ENCODE measurements at places on chromosomes 3 and 15. TPM values are rescaled to one million over a fixed set of nuclear protein-coding genes. Genes with fewer than 3 reads are reported as not detected.

DNA sequence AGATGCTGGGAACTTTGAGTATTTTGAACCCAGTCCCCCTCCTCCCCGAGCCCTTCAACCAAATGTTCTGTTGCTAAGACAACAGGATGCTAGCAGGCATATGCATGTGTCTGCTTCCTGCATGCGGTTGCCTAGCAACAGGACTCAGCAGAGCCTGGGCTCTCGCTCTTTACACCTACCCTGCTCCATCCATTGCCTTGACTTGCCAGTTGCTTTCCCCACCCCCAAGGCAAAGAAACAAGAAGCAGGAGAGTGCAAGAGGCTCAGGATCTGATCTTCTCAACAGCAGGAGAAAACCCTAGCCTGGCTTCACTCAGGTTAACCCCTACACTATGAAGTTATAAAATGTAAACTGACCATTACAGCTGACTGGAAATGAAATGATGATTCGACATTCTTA, 393.0 kb downstream of the IGSF11 start:
- DNase-seq, result peak; percentile 27

DNA sequence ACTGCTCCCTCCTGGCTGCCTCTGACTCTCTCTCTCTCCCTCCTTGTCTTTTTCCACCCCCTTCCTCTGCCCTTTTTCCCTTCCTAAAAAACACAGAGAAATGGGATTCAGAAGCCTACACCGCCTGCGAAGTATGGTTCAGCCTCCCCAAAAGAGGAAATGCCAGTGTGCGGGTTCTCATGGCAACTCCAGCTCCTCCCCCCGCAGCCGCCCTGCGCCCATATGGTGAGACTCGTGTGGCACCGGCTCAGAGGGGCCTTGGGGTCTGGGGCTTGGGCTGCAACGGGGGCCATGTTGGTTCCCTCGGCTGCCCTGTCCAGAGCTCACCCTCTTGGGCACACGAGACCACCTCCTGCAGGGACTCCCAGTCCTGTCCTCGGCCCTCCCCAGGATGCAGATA, 23.6 kb upstream of the LINGO1 start:
- no peak for DNase-seq

DNA sequence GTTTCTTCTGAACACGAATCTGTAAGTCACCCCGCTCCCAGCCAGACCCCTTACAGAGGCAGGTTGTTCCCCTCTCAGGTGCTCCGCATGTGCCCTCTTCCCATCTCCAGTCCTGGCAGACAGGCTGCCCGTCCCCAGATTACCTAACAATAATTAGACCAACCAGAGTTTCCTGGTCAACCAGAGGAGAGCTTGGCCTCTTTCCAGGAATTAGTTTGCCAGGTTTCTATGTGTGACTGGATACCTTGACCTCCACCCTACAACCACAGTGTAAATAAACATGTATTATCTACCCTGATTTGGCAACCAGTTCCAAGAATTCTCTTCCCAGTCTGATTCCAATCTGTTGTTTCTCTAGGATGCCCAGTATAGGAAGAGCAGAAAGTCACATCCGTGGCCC, 178.0 kb upstream of the UMPS start:
- no peak for DNase-seq

- DNase-seq, result no peak
Measured at GRCh38 chr3:71723452-71724170, 1.6 kb downstream of the EIF4E3 start.

DNA sequence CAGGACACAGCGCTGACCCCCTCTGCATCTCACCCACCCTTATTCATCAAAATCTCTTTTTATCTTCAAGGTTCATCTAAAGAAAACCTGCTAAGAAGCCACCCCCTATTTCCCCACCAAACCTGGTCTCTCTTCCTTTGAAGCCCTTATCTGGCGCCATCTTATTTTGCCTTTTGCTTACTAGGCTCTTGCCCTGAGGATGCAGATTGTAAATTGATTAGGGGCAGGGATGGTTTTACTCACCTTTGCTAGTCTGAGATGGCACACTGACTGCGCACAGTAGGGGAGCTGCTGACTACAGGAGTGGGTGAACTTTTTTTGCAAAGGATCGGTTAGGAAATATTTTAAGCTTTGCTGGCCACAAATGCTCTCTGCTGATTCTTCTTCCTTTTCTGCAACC, 78.9 kb upstream of the BHLHE40 start:
- DNase-seq, result no peak

DNA sequence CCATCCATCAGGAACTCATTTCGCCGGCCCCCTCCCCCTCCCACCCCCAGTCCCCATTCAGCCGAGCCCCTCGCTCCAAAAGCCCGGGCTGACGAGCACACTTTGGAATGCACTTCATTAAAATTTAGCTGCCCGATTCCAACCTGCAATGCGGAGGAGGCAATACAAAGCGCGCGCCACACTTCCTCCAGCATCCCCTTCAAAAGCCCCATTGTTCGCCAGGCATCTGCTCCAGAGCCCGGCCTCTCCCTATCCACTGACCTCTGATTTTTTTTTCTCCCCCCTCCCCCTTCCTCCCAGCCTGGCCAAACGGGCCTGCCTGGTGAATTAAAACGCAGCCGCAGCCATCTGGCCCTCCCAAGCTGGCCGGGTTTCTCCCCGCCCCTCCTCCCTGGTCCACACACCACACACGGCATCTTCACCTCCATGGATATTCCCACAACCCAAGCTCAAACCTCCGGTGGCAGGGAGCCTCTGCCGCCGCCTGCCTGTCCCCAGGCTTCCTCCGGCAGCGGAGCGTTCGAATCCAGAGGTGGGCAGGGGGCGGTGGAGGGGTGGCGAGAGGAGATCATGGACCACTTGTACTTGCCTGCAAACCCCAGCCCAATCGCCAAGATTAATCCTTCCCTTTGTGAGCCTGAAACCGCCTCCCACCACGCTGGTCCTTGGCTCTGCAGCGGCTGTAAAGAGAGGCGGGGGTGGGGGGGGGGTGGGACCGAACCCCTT, 441.3 kb downstream of the MAGI1 start:
- DNase-seq, result peak; percentile 66

GRCh38 chr15:50476143-50476542, 51.9 kb downstream of the USP8 start:
- DNase-seq, result no peak

DNA sequence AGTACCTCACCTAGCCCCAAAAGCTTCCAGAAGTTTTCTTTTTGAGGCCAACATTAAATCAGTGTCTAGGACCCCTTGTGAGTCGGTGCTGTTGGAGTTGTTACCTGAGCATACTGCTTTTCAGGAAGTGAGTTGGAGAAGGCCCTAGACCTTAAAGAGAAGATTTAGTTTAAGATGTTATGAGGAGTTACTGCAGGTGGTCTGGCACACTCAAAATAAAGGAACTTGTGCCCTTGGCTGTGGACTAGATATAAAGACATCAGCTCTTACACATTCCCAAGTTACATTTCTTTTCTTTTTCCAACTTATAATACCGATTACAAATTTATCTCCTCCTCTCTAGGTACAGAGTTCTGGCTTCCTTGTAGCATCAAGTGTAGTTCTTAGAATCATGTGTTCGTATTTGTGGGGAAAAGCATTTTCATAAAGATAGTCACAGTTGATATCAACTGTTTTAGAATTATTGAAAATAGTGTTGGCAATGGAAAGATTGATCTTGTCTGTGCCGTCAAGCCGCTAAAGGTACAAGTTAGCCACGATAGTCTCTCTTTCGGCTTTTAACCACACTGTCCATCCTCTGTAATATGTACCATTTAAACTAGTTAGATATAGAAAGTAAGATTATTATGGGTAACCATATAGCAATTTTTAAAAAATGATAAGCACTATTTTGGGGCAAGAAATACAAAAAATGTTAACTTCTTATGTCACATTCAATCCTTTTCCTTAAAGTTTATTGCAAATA, 8.6 kb downstream of the ZIC1 start:
- no peak for DNase-seq

DNA sequence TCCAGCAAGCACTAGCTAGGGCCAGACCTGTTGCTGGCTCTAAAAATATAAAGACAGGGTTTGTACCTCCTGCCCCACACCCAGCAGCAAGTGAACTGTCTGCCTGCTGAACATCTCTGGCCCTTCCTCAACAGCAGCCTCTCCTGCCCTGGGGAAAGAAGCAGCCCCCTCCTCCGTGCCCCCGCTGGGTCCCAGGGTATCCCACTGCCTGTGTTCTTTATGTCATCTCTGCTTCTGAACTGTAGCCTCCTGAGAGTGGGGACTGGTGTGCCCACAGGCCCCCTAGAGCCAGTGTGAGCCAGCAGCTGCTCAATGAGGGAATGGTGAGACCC, 54.5 kb downstream of the ACAD9 start:
- DNase-seq, result no peak

- DNase-seq, result peak; percentile 37
Measured at GRCh38 chr3:108552267-108553159, 36.7 kb downstream of the CIP2A start.

DNA sequence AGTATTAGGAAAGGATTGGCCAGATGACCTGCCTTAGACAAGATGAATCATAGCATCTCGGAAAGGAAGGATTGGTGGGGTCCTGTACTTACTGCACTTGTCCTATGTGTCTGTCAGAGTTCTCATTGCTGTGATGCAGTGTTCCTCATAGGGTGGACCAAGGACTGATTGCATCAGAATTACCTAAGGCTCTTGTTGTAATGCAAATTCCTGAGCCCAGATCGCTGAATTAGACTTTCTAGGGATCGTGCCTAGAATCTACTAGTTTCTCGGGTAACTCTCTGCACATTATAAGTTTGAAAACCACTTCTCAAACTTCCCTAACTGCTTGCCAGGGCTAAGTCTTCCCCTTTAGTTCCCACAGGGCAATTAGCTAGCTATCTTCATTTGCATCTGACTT, 74.9 kb upstream of the SKOR1 start:
- no peak for DNase-seq

- no peak for DNase-seq
Measured at GRCh38 chr15:92907229-92907628, 7.1 kb downstream of the CHD2 start.

GRCh38 chr15:96054621-96055020, 275.9 kb upstream of the NR2F2 start:
- no peak for DNase-seq

GRCh38 chr15:35850284-35850683, 304.3 kb upstream of the DPH6 start:
- no peak for DNase-seq

DNA sequence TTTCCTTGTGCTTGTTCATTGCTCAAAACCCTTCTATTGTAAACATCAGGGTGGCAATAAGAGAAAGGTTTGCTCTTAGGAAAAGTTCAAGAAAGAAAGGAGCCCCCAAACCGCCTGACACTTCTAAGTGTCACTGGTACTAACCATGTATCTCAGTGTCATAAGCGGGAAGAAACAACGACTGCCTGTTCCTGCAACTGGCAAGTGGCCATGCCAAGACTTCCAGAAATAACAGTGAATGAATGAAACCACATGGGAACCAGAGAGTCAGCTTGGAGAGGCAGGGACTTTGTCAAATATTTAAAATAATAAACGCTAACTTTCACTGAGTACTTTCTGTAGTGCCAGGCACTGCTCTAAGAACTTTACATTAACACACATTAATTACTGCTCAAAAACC, 1.1 kb downstream of the PLSCR2 start:
- no peak for DNase-seq

- DNase-seq, result peak; percentile 72
Measured at GRCh38 chr3:120678331-120678947, 3.6 kb downstream of the HGD start.

DNA sequence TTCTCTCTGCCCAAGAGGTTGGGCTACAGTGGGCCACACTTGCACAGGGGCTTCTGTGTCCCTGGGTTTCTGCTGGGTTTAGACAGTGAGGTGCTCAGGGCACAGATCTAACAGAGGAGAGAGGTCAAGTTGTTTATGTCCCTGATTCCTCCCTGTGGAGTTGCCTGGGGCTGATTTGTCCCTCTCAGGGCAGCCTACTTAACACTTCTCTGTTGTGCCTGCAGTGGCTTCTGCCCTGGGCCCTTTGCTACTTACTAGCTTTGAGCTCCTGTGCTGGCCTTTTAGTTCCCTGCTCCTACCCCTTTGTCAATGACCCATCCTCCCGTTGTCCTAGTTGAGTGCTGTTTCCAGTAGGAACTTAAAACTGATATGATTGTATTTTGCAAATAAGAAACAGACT, 114.0 kb upstream of the RGMA start:
- no peak for DNase-seq

DNA sequence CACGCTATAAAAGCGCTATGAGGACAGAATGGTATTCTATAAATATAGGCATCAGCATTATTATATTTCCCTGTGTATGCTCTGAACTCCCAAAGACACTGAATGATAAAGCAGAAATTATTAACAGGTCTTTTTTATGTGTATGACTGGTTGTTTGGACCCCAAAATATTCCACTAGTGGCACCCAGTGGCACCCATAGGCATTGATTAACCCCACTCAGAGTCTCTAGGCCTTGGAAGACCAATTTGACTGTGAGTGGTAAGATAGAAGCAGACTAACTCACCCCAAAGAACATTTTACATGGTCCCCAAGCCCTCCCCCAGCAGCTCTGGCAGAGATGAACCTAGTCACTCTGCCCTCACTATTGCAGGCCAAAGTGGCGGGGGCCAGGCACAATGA, 45.4 kb upstream of the UBE2E1 start:
- no peak for DNase-seq

- DNase-seq, result no peak
Measured at GRCh38 chr15:77002436-77002835, 7.5 kb downstream of the PSTPIP1 start.

GRCh38 chr15:68637767-68638404, 59.1 kb downstream of the CORO2B start:
- no peak for DNase-seq

DNA sequence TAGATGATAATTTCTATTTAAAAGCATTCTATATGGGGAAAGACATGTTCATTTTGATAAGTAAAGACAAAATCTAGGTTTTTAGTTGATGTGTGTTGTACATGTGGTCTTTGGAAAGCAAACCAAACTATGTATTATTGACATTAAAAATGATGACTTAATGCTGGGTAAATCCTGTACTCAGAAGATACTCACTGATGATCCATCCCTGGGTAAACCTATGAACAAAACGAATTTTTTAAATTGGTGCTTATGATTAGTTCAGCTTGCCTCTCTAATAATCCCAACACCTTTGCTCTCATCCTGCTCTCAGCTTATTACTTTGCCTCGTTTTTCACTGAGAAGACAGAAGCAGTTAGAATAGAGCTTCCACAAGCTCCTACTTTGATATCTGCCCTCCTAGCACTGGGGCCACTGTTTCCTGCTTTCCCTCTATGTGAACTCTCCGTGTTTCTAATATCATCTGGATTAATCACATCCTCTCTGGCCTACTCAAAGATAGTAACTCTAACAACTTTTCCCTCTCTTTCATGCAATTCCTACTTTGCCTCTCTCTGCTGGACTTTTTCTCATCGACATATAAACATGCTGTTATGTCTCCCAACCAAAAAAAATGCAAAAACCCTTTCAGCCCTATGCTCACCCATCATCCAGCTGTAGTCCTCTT, 29.3 kb downstream of the RARRES1 start:
- no peak for DNase-seq

GRCh38 chr3:139319428-139320402, 24.1 kb upstream of the MRPS22 start:
- DNase-seq, result no peak

Gene CPNE9
- polyA plus RNA-seq, result 0.10 TPM

Gene CADM2
- polyA plus RNA-seq, result 0.57 TPM

Gene SLC12A1
- polyA plus RNA-seq, result 393 TPM

Gene ZNF654
- 18.6 TPM for polyA plus RNA-seq

Gene TCF12
- 142 TPM for polyA plus RNA-seq

Gene CEMIP
- 3.2 TPM for polyA plus RNA-seq

Gene NANOGP8
- 0.69 TPM for polyA plus RNA-seq

Gene PRTG
- 12.1 TPM for polyA plus RNA-seq
